Esophagus squamous epithelium (tissue), 5 donors: ENCODE measurements at places on chromosomes 5 and 9. TPM values are rescaled to one million over a fixed set of nuclear protein-coding genes. Genes with fewer than 3 reads are reported as not detected.

- H3K4me1 ChIP-seq: peaks cover 5% of the 10 kb centered on the region
- no peak for DNase-seq
- H3K27me3 ChIP-seq: no peaks in the 10 kb centered on the region
- H3K4me3 ChIP-seq: no peak overlapping the region
- H3K27ac ChIP-seq: no peak overlapping the region
Observed at GRCh38 chr5:82387819-82388166, 109.6 kb upstream of the RPS23 start.

DNA sequence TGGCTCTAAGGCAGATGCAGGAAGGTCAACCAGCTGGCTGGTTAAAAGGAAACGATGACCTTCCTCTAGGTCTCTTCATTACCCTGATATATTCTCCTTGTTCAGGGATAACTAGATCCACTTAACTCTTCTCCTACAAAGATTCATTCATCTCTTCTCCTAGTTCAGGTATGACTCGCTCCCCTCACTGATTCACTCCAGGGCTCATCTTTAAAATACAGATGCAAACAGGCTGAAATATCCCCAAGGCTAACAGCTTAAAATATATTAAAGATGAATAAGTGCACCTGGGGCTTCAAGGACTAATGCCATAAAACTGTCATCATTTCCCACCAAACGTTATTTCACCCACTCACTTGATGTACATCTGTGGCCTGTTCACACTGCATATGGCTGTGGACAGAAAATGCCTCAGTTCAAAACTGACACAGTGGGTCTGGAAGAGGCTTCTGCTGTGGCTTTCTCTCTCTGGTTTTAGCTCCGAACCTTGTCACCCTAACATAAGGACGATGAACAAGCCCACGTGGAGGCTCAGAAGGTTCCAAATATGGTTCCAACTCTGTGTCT, 366.9 kb downstream of the DEPDC1B start:
- H3K4me1 ChIP-seq: no peaks in the 10 kb centered on the region
- no peak overlapping the region for H3K4me3 ChIP-seq

- H3K36me3 ChIP-seq: no peaks in the 10 kb centered on the region
- H3K4me3 ChIP-seq: no peak overlapping the region
- H3K27me3 ChIP-seq: no peaks in the 10 kb centered on the region
- no peak overlapping the region for H3K27ac ChIP-seq
Observed at GRCh38 chr9:121942866-121943382, 150.2 kb downstream of the TTLL11 start.

- H3K4me3 ChIP-seq: no peak overlapping the region
- H3K27me3 ChIP-seq: no peaks in the 10 kb centered on the region
Observed at GRCh38 chr5:171573451-171574225, 154.2 kb downstream of the FGF18 start.

Gene TERT
- total RNA-seq: 9.5 TPM

- no peaks in the 10 kb centered on the region for H3K27me3 ChIP-seq
- DNase-seq: no peak
- no peaks in the 10 kb centered on the region for H3K4me1 ChIP-seq
- H3K27ac ChIP-seq: no peak overlapping the region
Observed at GRCh38 chr5:40308867-40309266, 370.8 kb upstream of the PTGER4 start.

- no peaks in the 10 kb centered on the region for H3K36me3 ChIP-seq
- no peak overlapping the region for H3K4me3 ChIP-seq
- DNase-seq: no peak
- H3K27ac ChIP-seq: no peak overlapping the region
- peaks cover 18% of the 10 kb centered on the region for H3K4me1 ChIP-seq
- no peaks in the 10 kb centered on the region for H3K27me3 ChIP-seq
Observed at GRCh38 chr9:116327701-116328405, 174.3 kb downstream of the PAPPA start.

DNA sequence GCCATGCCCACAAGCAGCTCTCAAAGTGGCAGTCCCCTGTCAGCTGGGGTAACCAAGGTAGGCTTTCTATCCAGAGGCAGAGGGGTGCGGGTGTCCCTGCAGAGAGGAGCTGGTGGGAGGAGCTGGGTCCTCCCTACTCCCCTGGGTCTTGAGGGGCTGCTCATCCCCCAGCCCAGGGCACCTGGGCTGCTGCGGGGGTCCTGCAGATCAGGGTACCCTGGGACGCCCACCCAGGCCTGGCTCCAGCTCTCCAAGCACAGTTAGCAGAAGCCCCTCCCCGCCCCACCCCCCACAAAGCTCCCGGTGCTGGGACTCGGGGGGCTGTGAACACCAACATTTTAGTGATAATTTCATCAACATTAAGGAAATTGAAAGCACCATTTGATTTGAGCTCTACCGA, 29.8 kb downstream of the VAV2 start:
- no peak for DNase-seq
- no peaks in the 10 kb centered on the region for H3K27me3 ChIP-seq
- H3K27ac ChIP-seq: no peak overlapping the region
- H3K36me3 ChIP-seq: no peaks in the 10 kb centered on the region
- no peak overlapping the region for H3K4me3 ChIP-seq
- H3K4me1 ChIP-seq: peaks cover 38% of the 10 kb centered on the region

Gene ROPN1L
- not detected for total RNA-seq

GRCh38 chr5:117732264-117732663, 1157.6 kb upstream of the SEMA6A start:
- H3K27ac ChIP-seq: no peak overlapping the region
- H3K4me3 ChIP-seq: no peak overlapping the region
- no peak for DNase-seq
- H3K4me1 ChIP-seq: no peaks in the 10 kb centered on the region
- no peaks in the 10 kb centered on the region for H3K27me3 ChIP-seq

- DNase-seq: no peak
- peak overlapping the region; percentile 73 for H3K27ac ChIP-seq
- H3K27me3 ChIP-seq: no peaks in the 10 kb centered on the region
- peaks cover 28% of the 10 kb centered on the region for H3K4me1 ChIP-seq
- no peak overlapping the region for H3K4me3 ChIP-seq
- H3K36me3 ChIP-seq: no peaks in the 10 kb centered on the region
Observed at GRCh38 chr9:94802251-94802650, 75.8 kb downstream of the AOPEP start.

DNA sequence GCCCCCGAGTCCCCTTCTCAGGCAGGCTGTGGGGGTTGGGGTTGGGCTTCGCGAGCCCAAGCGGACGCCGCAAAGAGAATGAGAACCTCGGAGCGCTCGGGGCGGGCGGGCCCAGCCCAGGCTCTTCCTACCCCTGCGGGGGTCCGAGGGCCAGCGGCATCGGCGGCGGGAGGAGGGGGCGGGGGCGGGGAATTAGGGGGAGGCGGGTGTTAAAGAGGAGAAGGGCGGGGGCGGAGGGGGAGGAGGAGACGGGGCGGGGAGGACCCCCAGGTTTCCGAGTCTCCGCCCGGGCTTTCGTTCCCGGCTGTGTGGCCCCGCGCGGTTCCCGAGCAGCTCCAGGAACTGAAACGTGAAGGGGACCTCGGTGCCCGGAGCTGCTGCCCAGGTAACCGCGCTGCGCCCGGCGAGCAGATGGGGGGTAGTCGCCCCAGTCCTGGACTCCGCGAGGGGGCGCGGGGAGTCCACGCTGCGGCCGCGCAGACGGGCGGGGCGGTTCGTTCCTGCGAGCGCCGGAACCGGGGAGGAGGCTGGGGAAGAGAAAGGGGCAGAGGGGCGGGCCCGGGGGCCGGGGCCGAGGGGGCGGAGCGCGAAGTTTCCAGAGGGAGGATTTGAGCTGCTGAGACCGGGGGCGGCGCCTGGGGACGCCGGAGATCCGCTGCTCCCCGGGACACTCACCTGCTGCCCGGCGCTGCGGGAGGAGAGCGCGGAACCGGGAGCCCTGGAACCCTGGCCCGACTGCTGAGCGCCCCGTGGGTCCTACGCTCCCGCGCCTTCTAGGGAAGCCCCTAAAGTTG, 38.4 kb upstream of the PLEKHG4B start:
- peaks cover 14% of the 10 kb centered on the region for H3K4me1 ChIP-seq
- no peaks in the 10 kb centered on the region for H3K36me3 ChIP-seq
- peak overlapping the region; percentile 48 for H3K4me3 ChIP-seq
- peaks cover 11% of the 10 kb centered on the region for H3K27me3 ChIP-seq

Gene CDH12
- not detected for total RNA-seq

- peaks cover 42% of the 10 kb centered on the region for H3K36me3 ChIP-seq
- peaks cover under 1% of the 10 kb centered on the region for H3K27me3 ChIP-seq
- H3K4me3 ChIP-seq: no peak overlapping the region
- H3K27ac ChIP-seq: no peak overlapping the region
- H3K4me1 ChIP-seq: peaks cover 8% of the 10 kb centered on the region
- DNase-seq: no peak
Observed at GRCh38 chr9:96015876-96016686, 140.6 kb downstream of the ERCC6L2 start.

DNA sequence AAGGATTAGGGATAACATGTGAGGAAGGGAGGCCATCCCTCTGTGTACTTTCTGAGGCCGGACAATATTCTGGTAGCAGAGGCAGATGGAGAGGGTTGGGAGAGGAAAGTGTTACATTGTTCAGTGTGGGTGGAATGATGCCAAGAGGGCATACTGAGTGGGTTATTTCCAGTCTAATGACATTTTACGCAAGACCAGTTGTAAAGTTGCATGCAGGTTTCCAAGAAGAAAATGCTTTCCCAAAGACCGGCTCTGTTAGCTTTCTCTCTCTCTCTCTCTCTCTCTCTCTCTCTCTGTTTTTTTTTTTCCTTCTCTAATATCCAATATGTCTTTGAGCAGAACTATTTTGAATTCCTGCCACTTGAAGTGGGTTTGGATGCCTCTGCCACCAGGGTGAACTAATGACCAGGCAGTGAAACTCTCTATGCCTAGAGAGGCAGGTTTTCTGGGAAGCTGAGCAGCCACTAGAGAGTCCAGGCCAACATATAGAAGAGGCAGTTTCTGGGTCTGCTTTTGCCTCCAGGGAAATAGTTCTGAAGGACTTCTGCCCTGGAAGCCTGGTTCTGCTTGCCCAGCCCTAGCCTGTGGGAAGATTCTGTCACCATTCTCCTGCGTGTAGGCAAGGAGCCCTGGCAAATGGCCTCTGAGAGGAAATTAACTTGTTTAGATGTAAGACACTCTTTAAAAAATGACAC, 24.4 kb upstream of the ZNF366 start:
- H3K27me3 ChIP-seq: no peaks in the 10 kb centered on the region
- H3K4me1 ChIP-seq: no peaks in the 10 kb centered on the region
- no peak overlapping the region for H3K27ac ChIP-seq
- H3K36me3 ChIP-seq: no peaks in the 10 kb centered on the region
- no peak for DNase-seq

- no peaks in the 10 kb centered on the region for H3K27me3 ChIP-seq
- H3K4me1 ChIP-seq: no peaks in the 10 kb centered on the region
- no peak overlapping the region for H3K27ac ChIP-seq
- no peaks in the 10 kb centered on the region for H3K36me3 ChIP-seq
Observed at GRCh38 chr9:15068261-15068660, 158.0 kb upstream of the FREM1 start.

- H3K36me3 ChIP-seq: no peaks in the 10 kb centered on the region
- H3K4me3 ChIP-seq: no peak overlapping the region
- peaks cover 4% of the 10 kb centered on the region for H3K4me1 ChIP-seq
- no peak overlapping the region for H3K27ac ChIP-seq
- H3K27me3 ChIP-seq: no peaks in the 10 kb centered on the region
Observed at GRCh38 chr9:89745601-89746376, 141.0 kb downstream of the GADD45G start.

Gene PRSS3
- total RNA-seq: 64.0 TPM

Gene ST8SIA4
- total RNA-seq: 4.4 TPM

Gene FOXD4
- total RNA-seq: not detected
